RPMI7951 (cell line): ENCODE measurements at places on chromosomes 4 and X. TPM values are rescaled to one million over a fixed set of nuclear protein-coding genes. Genes with fewer than 3 reads are reported as not detected.

GRCh38 chrX:118221733-118222132 is 105.1 kb upstream of the KLHL13 start:
- no peak for DNase-seq

The VCX3B gene
- total RNA-seq = not detected in 2 replicates

DNA sequence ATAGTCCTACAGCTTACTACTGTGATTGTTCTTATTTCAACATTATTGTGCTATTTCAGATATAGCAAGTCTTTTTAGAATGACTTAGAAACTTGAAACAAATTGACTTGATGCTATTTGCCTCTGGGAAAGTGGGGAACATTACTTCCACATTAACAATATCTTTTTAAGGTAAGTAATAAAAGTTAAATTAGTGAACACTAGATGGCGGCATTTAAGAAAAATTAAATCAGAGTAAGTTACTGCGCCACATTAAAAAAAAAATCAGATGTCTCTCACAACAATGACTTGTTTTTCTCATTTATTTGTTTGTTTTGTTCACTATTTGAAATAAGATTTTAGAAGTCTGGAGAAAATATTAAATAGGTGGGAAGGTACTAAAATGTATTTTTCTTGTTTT is 1026.9 kb upstream of the SLIT2 start:
- peak; percentile 30 for DNase-seq

The ADRA2C gene
- 0.24 and 0.49 TPM in 2 replicates for total RNA-seq

- DNase-seq = peak; percentile 69
These were observed 84.5 kb downstream of the GATB start for GRCh38 chr4:151676301-151676700.
